Fibroblast of the aortic adventitia (primary cell): ENCODE measurements at places on chromosomes 6 and 20.

DNA sequence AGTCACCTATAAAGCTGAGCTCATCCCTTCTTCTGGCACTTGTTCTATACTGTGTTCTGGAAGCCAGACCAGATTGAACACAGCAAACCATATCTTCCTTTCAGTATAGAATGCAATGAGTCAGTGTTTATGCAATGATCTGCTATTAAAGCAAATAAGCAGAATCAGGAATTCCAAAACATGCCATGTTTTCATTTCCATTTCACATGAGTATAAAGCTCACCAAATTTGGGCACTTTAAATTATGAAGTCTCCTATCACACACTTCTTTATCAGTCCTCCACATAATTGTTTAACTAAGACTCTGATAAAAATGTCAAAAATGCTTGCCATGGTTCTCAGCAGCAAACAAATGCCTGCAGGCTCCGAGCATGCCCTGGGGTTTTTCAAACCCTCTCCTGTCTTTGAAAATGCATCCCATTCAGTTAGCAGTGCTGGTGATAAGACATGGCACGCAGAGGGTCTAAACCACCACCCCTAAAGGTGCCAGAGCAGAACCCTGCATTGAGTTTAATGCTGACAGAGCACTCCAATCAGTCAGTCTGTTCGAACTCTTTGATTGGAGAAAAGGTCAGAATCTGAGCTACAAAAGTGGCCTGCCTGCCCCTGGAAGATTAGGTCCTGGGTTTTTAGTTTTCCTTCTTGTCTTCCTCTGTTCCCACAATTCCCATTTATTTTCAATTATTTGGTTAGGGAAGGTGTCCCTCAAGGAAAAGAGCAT lies 234.1 kb downstream of the GMPR start:
- peak; percentile 84 for DNase-seq

DNA sequence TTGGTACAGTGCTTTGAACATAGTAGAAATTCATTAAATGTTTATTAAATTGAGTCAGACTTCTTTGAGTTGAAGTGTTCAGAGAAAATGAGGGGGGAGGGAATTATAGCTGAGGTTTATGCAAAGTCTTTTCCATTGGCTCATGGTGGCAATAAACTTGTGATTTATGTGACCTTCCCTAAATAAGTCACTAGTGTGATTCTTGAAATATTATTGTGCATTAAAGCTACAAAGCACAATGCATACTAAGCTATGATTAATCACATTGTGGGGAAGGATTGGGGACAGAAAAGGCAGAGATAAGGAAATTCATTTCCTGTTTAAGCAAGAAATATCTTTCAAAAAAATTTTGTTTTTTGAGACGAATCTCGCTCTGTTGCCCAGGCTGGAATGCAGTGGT lies 877.5 kb downstream of the TFAP2A start:
- peak; percentile 54 for DNase-seq

- DNase-seq: peak; percentile 62
These were observed 96.6 kb downstream of the TMEM242 start for GRCh38 chr6:157226761-157227160.

GRCh38 chr6:98137391-98137790 lies 697.0 kb upstream of the POU3F2 start:
- DNase-seq: no peak

DNA sequence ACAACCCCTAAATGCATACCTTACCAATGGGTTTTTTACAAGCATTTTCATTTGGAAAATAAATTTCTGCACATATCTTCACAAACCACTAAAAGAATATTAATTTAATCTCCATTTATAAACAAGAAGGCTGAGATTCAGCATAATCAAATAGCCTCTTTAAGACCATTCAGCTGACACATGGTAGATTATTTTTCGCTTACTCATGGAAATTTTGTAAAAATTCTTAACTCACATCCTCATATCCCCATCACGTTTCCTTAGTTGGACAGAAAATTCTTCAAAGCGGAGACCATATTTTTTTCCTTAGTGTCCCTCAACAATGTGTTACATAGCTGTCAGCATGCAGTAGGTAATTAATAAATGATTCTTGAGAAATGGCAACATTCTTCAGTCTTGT lies 439.6 kb upstream of the PTCHD4 start:
- no peak for DNase-seq

DNA sequence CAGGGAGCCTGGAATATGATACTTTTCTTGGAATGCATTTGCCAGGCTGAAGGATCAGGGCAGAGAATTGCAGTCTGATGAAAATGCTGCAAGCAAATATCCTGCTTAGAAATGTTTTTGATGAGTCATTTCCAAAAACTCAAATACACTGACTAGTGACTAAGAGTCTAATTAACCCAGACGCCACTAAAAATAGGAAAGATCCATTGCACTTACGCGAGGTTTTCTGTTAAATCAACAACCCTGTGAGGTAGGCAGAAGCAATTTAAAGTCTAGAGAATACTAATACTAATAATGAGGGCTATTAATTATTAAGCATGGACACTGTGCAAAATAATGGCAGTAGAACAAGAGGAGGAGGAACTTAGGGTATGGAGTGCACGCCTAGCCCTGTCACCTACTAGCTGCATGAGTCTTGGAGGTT lies 130.1 kb upstream of the DOK5 start:
- peak; percentile 89 for DNase-seq

GRCh38 chr20:63551068-63551467 lies 2.9 kb upstream of the FNDC11 start:
- DNase-seq: no peak

DNA sequence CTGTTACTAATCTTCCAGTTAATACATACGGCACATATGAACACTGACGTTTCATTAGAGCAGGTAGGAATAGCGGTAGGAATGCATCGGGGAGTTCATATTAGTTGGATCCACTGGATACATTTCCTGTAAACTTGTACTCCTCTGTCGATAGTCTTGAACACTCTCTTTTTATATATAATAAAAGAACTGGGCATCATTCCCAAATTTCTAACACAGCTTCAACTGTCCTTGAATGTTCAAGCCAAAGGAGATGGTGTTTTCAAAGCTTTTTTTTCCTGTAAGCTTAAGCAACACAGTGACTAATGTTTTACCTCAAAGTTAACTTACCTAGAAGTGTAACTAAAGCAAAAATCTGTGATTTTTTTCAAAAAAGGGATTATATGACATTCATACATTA lies 195.3 kb downstream of the UTRN start:
- DNase-seq: no peak

GRCh38 chr6:27251606-27252251 lies 4.2 kb downstream of the PRSS16 start:
- DNase-seq: peak; percentile 20

DNA sequence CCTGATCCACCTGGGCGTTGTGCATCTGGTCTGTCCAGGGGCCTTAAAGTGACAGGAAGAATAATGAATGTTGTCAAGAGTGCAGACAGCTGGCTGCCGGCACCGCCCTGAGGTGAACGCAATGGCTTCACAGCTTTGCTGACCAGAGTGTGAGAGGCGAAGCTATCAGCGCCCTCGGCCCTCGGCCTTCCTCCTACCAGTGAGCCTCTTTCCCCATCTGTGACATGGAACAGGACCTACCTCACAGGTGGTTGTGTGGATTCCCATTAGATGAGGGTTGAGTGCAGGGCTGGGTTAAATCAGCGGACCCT lies 54.8 kb downstream of the CTCFL start:
- no peak for DNase-seq

- DNase-seq: no peak
These were observed 221.5 kb downstream of the MYLK4 start for GRCh38 chr6:2529211-2529719.

DNA sequence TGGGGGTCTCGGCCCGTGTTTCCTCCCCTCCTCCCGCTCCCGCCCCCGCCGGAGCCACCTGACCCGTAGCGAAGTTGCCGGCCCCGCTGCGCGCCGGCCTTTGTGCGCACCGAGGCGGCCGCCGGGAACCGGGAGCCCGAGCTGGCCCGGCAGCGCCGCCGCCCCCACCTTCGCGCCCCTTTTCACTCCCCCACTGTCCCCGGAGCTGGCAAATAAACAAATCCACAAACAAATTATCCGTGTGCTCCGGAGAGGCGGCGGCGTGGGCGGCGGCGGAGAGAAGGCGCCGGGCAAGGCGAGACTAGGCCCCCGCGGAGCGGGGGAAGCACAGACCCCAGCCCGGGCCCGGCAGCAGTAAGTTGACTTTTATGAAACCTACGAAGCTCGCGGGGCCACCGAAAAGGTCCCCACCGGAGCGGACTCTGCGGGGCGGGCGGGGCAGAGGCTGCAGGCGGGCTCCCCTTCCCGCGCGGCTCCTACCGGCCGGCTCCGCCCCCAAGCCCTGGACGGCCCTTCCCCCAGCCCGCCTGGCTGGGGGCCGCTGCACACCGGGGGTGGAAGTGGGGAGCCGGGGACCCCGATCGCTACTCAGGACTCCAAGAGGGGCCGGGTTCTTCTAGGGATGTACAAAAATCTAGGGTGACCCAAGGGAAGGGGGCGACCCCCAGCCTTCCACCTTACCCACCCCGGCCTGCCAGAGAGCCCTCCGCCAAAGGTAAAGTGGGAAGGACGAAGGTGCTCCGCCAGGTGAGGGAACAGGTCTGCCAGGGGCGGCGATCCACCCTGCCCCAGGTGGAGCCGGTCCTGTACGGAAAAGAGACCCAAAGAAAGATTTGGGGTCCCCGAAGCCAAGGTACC lies 40.7 kb downstream of the YTHDF1 start:
- no peak for DNase-seq

GRCh38 chr6:89944826-89945407 lies 50.6 kb downstream of the GJA10 start:
- peak; percentile 16 for DNase-seq

DNA sequence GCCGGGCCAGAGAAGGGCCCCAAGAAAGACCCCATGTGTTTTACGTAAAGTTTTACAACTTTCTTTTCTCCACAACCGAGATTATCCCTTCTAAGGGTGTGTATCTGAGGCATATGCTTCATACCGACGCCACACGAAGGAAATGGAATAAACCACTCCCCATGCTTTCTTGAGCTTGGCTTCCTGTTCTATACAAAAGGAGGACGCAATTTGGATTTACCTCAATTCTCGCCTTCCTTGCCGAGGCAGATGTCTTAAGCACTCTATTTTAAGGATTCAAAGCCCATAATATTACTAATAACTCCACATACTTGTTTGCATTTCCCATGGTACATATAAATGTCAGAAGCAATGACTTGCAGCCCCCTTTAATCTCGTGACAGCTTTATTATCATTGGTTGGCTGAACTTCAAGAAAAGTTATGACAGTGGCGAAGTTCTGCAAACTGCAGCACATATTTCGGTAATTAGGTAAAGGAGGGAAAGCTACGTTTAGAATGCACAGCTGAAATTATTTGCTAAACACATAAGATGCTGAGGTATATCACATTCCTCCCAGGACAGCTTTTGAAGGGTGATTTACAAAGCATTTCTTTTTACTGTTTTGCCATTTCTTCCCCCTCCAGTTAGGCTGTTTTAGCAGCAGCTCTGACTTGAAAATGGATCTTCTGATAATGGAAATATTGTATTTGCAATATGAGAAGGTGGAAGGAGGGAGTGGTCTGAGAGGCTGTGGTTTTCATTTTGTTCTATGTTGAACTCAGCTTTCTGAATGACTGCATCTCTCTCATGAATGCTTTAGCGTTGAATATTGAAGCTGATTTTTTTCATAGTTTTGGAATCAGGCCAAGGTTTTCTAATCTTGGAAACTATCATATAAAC lies 330.5 kb downstream of the EPHA7 start:
- DNase-seq: no peak

- DNase-seq: no peak
These were observed 178.6 kb downstream of the UNC5CL start for GRCh38 chr6:40860443-40860842.

GRCh38 chr6:157471895-157472686 lies 91.1 kb downstream of the ZDHHC14 start:
- DNase-seq: no peak

DNA sequence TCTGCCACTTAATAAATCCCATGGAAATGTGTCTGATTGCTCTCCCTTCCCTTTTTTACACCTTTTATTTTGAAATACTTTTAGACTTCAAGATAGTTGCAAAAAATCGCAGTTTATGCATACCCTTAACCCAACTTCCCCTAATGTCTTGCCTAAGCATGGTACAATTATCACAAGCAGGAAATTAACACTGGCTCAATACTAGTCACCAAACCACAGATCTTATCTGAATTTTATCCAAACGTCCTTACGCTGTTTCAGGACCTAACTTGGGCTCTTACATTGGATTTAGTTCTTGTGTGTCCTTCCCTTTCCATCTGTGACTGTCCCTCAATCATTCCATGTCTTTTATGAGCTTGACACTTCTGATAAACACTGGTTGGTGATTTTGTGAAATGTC lies 146.3 kb downstream of the ZNF217 start:
- DNase-seq: no peak

DNA sequence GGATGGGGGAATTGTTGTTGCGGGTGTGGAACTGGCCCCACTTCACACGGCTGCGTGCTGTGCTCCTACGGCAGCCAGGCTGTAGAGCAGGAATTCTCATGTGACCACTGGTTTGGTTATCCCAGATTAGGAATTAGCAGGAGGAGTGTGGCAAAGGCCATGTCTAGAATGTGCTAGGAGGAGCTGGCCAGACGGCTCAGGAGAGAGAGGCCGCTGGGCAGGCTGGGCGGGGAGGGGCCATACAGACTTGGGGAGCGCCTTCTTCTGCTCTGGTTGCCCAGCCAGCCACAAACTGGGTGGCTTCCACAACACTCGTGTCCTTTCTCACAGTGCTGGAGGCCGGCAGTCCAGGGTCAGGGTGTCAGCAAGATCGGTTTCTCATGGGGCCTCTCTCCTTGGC lies 245.0 kb upstream of the QKI start:
- no peak for DNase-seq

DNA sequence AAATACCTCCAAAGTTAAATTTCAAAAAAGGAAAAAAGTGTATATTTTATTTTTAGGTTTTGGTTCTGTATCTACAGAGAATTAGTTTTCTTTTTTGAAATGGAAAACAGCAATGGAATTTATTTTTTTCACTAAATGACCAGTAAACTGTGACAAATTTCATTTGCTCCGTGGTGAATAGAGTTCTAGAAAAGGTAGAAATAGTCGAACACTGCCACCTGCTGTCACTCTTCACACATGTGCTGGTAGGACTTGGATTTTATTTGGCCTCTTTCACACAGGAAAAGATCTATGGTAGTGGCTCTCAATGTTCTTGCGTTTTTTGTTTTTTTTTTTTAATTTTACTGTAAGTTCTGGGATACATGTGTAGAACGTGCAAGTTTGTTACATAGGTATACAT lies 312.5 kb downstream of the EYA4 start:
- DNase-seq: peak; percentile 85

- no peak for DNase-seq
These were observed 186.0 kb upstream of the POU3F2 start for GRCh38 chr6:98648211-98648914.

DNA sequence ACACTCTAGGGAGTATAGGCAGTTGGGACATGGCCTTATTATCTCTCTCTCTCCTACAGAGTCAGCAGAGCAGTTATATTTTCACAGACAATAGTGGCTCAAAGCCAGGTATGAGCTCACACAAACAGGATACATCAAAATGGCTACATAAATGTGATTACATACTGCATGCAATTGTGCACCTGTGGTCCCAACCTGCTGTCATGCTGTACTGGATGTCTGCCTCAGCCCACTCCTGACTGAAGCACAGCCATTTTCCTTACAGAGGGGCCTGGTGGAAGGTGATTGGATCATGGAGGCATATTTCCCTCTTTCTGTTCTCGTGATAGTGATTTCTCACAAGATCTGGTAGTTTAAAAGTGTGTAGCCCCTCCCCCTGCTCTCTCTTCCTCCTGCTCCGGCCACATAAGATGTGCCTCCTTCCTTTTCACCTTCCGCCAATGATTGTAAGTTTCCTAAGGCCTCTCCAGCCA lies 37.0 kb upstream of the SAMHD1 start:
- DNase-seq: peak; percentile 57
